ENCODE measurements at places on chromosomes 11 and 22.
A peak's percentile ranks its signal among the peaks of the same experiment; 100 is the strongest.

- no peak for DNase-seq
Measured at GRCh38 chr11:60235321-60235720, 7.6 kb downstream of the MS4A4E start.

DNA sequence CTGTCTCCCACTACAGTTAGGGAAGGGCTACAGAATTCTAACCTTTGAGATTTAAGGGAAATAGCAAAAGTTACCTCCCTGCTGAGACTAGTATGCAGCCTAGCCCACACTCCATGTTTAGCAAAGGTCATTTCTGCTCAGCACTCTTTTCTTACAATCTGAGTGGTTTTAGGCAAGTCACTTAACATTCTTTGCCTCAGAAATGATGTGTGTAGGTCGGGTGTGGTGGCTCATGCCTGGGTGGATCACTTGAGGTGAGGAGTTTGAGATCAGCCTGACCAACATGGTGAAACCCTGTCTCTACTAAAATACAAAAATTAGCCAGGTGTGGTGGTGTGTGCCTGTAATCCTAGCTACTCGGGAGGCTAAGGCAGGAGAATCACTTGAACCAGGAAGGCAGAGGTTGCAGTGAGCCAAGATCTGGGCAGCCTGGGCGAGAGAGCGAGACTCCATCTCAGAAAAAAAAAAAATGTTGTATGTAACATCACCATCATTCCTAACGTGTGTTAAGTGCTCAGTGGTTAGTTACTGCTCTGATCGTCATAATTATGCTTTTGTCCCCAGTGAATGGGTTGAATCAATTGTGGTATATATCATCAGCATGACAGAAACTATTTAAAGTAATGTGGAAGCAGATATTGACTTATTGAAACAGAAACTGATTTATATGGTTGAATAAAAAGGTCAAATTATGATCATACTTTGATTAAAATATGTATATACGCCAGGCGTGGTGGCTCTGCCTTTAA lies 55.0 kb downstream of the COPB1 start:
- peak; percentile 21 for DNase-seq

DNA sequence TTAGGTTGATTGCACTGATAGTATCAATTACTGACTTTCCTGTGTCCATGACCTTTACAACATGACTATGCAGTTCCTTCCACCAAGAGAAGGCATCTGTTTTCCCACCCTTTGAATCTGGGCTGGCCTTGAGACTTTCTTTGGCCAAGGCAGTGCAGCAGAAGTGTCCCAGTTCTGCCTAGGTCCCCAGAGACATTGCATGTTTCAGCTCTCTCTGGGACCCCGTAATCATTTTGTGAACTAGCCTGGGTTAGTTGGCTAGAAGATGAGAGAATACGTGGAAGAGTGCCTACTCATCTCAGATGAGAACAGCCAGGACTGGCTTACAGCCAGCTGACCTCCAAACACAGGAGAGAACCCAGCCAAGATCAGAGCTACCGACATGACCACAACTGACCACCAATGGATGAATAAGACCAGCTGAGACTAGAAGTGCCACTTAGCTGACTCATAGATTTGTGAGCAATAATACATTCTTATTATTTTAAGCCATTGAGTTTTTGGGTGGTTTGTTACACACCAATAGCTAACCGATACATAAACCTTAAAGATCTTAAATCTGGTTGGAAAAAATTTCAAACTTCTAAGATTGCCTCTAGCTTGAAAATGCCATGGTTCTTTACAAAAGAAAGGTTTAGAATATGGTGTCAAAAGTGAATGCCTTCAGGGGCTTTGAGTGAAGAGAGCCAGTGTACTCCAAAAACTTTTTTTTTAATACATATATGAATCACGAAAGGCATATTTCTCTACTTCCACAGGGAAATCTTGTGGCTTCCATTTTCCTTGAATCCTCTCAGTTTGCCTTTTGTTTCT lies 145.2 kb downstream of the FBXO7 start:
- DNase-seq, result peak; percentile 76

GRCh38 chr22:42805016-42805997 lies 51.8 kb downstream of the ARFGAP3 start:
- DNase-seq, result peak; percentile 27

DNA sequence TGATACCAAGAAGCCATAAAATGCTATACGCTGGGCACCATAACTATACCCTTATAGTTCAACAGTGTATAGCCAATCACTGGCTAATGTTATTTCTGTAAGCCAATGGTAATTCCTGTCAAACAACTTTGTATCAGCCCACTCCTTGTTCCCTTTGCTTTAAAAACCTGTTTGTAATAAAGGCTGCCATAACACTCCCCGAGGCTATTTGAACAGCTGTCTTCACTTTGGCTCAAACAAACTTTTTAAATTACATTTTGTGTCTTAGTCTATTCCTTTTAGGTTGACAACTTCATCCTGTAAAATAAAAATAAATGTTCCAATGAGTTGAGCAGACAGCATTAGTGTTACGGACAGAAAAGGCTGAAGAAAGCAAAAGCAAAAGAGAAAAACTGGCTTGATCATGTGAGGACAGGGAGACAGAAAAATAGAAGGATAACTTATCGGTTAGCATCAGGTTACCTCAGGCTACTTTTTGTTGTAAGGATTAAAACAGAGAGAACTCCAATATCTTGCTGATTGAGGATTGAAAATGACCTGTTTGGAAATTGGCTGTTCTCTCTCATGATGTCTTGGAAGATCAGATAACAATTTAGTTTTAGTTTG lies 95.0 kb downstream of the AASDHPPT start:
- DNase-seq, result no peak

- DNase-seq, result no peak
Measured at GRCh38 chr11:113311536-113311935, 2.8 kb upstream of the TTC12 start.
